T1000 (cell line): ENCODE measurements at places on chromosomes 2 and 18.

- no peak for DNase-seq
Measured at GRCh38 chr2:66813976-66814375, 379.1 kb downstream of the MEIS1 start.

DNA sequence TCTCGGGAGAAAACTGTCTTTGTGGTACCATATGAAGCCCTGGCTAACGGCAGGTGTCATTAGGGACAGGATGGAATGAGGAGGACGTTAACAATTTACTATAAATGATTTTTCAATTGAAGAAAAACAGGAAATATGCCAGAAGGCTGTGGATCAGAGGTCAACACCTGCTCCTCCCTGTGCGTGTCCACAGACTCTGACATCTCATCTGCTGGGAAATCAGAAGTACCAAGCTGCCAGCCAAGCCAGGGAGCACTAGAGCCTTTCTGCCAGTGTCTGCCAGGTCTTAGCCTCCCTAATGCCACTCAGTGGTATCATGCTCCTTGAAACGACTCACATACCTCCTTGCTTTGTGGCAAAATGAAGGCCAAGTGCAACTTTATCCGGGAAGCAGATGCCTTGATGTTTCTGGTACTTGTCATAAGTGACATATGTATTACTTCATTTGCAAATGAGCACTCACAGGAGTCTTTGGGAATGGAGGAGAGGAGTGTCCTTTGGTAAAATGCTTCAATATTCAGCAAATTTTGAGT is 541.1 kb downstream of the SATB2 start:
- no peak for DNase-seq

DNA sequence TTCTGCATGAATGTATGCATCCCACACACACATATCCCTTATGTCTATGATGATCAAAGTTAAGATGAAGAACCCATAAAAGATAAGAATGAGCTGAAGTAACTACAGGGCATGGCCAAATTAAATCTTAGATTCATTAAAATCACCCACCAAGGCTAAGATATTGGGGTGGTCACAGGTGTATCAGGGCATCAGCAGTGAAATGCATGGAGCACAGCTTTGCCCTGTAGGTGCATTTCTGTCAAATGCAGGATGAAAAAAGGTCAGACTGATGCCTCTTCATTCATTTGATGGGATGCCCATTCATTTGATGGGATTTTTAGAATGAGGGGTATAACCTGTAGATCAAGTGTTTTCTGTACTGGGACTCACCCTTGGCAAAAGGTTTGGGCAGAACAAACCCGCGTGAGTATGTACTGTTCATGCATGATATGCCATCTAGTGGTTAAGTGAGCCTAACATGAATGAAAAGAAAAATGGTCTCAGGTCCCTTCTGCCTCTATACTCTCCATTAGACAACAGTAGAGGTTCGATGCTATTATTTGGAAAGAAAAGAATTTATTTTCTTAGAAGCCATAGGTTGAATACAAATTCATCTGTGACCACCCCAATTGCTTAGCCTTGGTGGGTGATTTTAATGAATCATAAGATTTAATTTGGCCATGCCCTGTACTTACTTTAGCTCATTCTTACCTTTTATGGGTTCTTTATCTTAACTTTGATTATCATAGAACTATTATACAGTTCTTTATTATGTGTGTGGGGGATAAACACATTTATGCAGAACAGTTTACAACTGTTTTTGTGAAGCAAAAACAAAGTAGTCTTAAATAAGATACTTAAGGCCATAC is 43.2 kb upstream of the NOSTRIN start:
- DNase-seq, result no peak

- DNase-seq, result no peak
Measured at GRCh38 chr2:118761771-118762170, 85.7 kb downstream of the EN1 start.

DNA sequence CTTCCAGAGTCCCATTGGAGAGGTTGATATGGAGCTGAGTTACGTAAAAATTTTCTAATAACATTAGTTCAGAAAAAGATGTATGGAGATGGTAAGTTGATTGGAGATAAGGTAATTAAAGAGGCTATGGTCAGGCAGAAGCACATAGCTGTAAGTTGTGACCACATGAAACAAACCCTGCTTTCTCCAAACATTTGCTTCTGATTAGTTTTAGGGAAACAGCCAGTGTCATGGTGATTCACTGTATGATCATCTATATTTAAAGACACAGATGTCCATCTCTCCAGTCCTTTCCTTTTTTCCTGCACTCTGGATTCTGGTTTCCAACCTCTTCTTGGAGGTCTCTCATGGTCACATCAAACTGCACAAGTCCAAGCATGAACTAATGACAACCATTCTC is 1550.8 kb upstream of the PIK3C3 start:
- no peak for DNase-seq

- no peak for DNase-seq
Measured at GRCh38 chr18:50334546-50335152, 40.2 kb upstream of the SKA1 start.

GRCh38 chr2:134413430-134413829 is 159.6 kb downstream of the MGAT5 start:
- no peak for DNase-seq

DNA sequence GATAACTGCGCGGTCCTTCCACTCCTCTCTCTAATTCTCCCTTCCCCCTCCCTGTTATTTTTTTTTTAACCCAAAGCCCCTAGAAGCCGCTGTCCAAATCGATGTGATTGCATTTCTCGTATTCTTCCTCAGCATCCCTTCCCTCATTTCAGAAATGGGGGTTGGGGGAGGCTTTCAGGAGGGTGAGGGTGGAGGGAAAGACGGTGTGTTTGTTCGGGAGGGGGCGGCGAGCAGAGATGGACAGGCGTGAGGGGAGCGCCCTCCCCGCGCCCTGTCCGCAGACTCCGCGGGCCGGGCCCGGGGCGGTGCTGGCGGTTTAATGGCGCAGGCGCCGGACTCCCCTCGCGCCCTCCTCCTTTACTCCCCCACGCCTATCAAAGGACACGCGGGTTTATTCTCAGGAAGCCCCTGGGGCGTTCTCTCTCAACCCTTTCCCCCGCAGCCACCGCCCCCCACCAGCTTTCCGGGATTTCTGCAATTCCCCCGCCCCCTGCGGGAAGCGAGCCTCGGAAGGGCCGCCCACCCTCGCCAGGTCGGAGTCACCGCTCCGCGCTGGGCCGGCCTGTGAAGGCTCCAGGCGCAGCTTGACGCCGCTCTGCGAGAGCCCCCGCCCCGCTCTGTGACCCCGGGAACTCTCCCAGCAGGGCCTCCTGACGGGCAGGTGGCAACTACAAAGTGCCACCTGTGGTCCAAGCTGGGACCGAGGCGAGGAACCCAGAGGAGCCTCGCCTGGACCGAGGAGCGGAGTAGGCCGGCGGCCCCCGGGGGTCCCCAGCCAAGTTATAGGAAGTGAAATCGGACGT is 981 bp downstream of the ST8SIA3 start:
- DNase-seq, result no peak

GRCh38 chr18:13260935-13261640 is 42.5 kb downstream of the LDLRAD4 start:
- no peak for DNase-seq

- DNase-seq, result no peak
Measured at GRCh38 chr2:7971841-7972240, 710.0 kb upstream of the ID2 start.

DNA sequence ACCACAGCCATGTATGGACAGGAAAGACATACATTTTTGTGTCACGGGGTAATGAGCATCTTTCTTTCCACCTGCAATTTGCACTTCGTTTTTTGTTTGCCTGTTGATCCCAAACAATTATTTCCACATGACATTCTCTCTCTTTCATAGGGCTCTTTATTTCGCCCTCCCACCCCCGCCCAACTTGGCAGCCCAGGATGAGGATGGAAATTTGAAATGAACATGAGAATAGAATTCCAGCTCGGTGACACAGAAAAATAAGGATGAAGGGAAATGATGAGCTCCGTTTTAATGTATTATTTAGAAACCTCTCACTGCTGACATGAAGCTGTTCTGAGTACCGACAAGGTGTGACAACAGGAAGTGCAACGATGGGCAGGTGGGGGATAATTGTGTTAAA is 443.3 kb downstream of the SOCS6 start:
- no peak for DNase-seq

- no peak for DNase-seq
Measured at GRCh38 chr2:128308889-128309279, 9.8 kb downstream of the HS6ST1 start.

GRCh38 chr2:46368401-46368800 is 71.2 kb downstream of the EPAS1 start:
- DNase-seq, result no peak

GRCh38 chr2:171225302-171225980 is 64.7 kb upstream of the TLK1 start:
- DNase-seq, result peak; percentile 31

DNA sequence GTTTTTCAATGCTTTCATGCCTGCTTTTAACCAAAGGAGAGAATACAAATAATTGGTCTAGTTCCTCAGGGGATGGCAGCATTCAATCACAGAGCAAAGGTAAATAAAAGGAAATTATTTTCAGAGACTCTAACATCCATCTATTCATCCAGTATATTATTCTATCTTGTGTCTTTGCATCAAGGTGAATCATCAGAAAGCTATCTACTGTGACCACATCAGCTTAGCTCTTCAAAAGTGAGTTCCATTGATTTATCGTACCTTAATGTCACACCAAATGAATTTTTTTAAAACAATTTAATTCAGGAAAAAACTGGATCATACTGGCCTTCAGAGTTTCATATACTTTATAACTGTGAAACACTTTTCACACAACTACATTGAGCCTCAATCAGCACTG is 66.1 kb downstream of the CHN1 start:
- DNase-seq, result no peak

GRCh38 chr18:78123144-78123909 is 856.3 kb upstream of the SALL3 start:
- DNase-seq, result no peak

DNA sequence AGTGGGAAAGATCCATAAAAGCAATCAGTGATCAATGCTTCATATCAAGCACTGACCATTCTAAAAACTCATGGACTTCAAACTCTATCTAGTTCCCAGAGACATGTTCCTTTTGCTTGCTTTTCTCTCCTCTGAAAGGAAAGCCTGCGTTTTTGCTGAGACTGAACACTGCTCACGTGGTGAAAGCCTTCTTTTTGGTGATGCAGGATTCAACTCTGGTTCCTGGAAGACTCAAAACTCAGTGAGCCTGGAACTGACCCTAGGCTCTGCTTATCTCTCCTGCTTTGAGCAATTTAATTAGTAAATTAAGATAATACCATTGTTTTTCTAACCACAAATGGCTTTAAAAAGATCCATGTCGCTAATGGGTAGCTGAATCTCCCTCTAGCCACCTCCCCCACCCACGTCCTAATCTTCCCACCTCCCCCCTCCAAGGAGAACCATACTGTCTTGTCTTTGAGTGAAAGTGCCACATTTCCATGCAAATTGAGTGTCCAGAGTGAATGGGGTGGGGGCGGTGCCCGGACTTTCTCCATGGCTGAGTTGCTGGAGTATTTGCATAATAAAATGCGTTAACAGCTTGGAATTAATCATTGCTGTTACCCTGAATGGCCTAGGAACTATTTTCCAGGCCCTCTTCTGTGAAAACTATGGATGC is 130.5 kb downstream of the BCL11A start:
- DNase-seq, result no peak

- no peak for DNase-seq
Measured at GRCh38 chr2:205066081-205066480, 520.8 kb downstream of the PARD3B start.

- DNase-seq, result peak; percentile 78
Measured at GRCh38 chr18:80033181-80034067, 810 bp upstream of the RBFA start.

GRCh38 chr18:1503847-1504246 is 599.2 kb downstream of the ADCYAP1 start:
- no peak for DNase-seq

- DNase-seq, result no peak
Measured at GRCh38 chr2:23561088-23561487, 176.1 kb downstream of the KLHL29 start.

DNA sequence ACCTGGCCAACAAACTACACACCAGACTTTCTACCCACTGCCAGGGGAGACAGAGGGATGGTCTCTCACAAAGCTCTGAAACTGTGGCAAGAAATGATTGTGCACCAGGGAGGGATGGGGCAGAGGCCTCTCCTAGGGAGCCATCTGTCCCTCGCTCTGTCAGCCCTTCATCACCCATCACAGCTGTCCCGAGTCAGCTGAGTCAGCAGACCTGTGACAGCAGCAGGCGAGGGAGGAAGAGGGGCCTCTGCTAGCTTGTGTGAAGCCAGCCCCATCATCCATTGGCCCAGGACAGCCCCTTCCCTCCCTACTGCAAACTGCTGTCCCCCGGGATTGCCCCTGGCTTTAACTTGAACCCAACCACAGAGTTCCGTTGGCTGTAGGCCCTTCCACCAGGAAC is 5.0 kb downstream of the SH2D6 start:
- DNase-seq, result no peak

DNA sequence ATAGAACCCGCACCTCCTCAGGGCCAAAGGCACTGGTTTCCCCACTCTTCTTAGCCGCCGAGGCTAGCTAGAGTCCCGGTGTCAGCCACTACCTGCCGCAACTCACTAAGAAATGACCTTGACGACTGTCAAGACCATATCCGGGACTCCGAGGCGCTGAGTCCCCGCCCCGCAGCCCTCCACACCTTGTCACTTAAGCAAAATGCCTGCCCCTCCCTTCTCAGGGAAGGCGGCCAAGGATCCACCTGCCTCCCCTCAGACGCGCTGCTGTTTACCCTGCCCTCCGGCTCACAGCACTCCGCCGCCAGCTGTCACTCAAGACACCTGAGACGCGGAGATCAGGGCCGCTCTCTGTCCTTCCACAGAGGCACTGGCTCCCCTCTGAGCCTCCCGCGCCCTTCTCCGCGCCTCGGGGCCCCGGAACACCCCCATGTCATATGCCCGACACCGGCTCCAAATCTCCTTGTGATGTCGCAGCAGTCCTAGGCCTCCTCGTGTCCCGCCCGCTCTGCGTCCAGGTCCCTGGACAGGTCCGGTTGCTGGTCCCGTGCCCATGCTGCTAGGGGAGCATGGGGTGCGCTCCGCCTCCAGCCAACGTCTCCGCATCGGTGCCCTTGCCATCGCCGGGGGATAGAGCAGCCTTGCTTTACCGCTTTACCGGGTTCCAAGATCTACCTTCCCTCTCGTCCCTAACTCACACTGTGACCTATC is 32.5 kb upstream of the REG3G start:
- DNase-seq, result no peak
